ENCODE measurements at places on chromosomes 11 and 22.

DNA sequence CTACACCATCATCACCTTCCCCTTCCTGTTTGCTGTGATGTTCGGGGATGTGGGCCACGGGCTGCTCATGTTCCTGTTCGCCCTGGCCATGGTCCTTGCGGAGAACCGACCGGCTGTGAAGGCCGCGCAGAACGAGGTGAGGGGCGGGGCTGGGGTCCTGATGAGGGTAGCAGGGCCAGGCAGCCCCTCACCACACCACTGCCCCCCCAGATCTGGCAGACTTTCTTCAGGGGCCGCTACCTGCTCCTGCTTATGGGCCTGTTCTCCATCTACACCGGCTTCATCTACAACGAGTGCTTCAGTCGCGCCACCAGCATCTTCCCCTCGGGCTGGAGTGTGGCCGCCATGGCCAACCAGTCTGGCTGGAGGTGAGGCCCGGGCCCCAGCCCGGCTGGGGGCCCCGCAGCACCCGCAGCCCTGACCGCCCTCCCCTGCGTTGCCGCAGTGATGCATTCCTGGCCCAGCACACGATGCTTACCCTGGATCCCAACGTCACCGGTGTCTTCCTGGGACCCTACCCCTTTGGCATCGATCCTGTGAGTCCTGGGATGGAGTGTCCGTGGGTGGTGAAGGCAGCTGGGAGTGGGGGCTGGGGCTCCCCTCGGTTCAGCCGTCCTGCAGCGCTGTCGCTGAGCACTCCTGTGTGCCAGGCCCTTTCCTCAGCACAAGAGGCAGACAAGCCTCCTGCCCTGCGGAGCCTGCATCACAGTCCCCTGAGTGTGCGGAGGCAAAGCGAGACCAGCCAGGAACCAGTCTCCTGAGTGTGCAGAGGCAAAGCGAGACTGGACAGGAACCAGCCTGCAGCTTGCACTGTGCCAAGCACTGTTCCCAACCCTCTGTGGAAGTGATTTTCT lies 8.8 kb downstream of the TCIRG1 start:
- no peak for DNase-seq

DNA sequence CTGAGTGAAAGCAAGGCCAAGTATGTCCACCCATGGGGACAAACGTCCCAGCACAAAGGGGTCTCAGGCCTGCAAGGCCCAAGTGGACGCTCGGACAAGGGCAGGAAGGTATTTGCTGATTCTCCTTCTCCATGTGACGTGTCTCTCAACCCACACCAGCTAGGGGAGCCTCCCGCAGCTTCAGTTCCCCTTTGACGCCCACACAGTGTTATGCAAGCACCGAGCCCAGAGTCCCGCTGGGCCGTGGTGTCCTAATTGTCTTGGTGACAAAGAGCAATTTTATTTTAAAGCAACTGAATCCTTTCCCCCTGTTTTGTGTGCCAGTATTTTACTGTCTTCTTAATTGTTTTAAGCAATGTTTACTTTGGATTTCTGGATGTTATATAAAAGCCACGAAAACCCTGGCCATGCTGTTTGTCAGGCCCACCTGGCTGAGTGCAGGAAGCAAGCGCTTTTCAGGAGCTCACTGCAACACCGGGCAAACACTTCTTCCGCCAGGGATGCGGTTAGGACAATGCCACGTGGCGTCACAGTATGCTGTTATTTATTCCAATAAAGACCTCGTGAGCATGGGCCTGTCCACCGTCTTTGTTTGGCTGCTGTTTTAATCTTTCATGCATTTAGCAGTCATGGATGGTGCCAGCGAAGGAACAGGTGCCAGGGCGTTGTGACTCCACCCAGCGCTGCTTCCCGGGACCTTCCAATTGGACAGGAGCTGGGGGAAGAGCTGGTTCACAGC lies 8.2 kb upstream of the PARVG start:
- DNase-seq, result no peak

- DNase-seq, result no peak
These were observed 269.6 kb downstream of the LRRC4C start for GRCh38 chr11:41189701-41190436.

DNA sequence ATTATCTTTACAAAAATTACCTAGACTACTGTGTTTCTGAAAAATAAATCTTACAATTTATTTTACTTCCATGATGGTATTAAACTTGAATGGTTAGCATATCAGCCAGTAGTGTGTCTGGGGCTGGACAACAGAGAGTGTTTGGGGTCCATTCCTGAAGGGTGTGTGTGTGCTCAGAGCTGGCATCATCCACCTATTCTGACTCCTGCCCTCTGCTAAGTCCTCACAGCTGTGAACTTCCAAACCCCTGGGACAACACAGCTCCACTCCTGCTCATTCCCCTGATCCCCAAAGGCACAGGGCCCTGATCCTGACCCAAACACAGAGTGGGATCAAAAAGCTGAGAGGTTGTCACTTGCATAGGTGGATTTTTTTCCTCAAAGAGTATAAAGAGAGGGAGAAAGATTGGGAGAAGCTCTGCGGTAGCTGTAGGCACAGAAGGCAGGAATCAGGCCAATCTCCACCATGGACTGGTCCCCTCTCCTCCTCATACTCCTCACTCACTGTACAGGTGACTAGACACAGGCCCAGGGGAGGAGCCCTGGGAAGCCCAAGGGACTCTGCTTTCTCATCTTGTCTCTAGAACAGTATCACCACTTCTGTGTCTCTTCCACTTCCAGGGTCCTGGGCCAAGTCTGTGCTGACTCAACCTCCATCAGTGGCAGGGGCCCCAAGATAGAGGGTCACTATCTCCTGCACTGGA lies 55.7 kb upstream of the TOP3B start:
- no peak for DNase-seq

GRCh38 chr11:126415669-126416420 lies 60.4 kb downstream of the ST3GAL4 start:
- DNase-seq, result no peak

DNA sequence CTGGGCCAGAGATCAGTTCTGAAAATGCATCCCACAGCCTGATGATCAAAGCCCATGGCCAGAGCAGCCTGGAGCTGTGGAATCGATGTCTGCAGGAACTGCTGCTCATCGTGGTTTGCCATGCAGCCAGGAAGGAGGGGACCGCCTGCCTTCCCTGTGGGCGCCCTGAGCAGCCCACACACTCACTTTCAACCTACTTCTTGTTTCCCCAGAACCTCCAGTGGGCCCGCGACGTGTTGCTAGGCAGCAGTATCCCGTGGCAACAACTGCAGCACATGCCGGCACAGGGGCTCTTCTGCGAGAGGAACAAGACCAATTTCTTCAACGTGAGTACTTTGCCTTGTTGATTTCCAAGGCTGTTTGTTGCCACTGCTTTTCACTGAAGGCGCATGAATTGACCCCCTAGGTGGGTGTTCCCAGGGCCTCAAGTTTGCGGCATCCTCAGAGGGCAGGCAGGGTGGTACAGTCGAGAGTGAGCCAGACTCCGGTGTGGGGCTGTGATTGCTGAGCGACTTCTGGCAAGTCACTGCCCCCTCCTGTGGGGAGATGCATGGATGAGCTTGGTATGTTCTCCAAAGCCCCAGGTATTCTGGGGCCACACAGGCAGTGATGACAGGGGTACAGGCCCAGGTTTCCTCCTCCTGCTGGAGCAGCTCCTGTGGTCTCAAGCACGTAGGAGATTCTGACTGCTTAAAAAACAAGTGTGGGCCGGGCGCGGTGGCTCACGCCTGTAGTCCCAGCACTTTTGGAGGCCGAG lies 47.0 kb upstream of the SUSD2 start:
- DNase-seq, result no peak

- DNase-seq, result no peak
These were observed 131.1 kb downstream of the RASSF10 start for GRCh38 chr11:13140028-13140870.

DNA sequence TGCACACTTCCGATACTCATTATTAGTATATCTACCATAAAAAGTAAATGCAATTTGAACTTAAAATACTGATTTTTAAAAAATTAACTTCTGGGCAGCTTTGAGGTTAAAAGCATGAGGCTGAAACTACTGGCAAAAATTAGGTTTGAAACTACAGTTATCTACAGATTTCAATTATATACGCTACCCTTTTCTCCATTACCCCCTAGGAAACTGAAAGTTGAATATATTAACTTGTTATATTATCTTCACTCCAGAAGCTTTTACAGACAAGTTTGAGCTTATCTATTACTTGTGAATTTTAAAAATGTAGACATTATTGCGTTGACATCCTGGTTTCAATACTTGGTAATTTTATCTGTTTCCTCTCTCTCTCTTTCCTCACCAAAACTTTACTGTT lies 96.7 kb upstream of the DDI1 start:
- no peak for DNase-seq

GRCh38 chr22:47573141-47573540 lies 810.7 kb downstream of the TBC1D22A start:
- no peak for DNase-seq

DNA sequence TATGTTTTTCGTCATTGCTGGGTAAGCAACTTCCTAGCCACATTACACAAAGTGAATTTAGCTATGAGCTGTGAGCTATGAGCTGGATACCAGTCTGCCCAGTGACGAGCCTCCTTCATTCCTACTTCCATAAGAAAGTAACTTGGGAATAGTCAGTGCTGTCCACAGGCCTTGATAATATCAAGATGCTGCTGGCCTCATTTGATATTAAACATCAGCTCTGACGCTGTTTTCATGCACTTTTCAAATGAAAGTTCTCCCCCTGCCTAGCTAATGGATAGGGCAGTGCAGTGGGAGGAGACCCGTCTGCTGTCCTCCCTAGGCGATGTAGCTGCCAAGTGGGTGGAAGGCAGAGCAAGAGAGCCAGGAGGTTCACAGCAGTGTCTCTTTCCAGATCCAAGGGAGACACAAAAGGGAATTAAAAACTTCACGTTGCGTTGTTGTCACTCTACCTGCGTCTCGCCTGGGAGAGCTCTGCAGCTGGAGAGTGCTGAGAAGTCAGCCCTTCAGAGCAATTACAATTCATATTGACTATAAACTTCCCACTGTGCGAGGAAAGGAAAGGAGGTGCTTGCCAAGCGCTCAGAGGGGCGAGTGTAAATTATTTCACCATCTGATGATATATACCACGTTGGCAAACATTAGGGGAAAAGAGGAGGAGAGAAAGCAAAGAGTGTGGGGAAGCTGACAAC lies 861.4 kb downstream of the NTM start:
- no peak for DNase-seq

- no peak for DNase-seq
These were observed 36.4 kb downstream of the RAB30 start for GRCh38 chr11:83035070-83035854.

DNA sequence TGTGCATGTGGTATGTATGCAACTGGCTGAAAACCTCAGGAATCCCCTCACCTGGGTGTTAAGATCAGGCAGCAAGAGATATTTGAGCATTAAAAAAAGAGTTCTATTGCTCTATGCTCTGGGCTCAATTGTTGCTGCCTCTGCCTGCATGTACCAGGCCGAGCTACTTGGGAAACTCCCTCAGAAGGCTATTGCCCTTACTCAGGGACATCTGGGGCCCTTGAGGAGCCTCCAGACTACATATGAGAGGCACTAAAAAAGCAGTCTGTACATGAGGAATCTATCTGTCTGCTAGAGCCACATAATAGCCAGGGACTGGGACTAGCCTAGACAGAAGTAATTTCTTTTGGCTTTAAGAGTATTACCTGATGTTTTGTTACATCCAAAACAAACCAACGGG lies 120.1 kb downstream of the SWAP70 start:
- DNase-seq, result no peak

- no peak for DNase-seq
These were observed 375.6 kb upstream of the CCDC90B start for GRCh38 chr11:83661491-83662350.

GRCh38 chr11:126570489-126570888 lies 215.0 kb downstream of the ST3GAL4 start:
- no peak for DNase-seq

DNA sequence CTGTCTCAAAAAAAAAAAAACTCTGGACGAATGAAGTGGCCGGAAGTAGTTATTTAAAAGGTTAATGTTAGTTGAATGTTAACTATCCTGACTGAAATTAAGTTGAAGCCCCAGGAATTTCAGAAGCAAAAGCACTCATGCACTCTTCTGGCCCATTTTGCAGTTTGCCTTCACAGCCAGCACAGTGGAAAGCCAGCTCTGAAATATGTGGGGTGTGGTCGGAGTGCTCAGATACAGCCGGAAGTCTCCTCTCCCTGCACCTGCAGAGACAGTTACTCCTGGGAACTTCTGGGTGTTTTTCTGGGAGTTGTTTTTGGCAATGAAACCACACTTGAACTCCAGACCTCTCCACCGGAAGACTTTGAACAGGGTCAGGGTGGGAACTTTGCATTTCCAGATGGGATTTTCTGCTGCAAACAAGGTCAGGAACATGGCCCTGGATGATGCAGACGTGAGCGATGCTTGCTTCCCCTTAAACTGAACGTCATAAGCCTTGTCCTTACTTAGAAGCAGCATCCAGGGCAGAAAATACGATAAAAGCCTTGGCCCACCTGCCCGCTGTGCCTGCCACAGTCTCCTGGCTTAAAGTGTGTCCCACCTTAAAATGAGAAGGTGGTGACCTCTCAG lies 21.5 kb upstream of the CABP2 start:
- no peak for DNase-seq

DNA sequence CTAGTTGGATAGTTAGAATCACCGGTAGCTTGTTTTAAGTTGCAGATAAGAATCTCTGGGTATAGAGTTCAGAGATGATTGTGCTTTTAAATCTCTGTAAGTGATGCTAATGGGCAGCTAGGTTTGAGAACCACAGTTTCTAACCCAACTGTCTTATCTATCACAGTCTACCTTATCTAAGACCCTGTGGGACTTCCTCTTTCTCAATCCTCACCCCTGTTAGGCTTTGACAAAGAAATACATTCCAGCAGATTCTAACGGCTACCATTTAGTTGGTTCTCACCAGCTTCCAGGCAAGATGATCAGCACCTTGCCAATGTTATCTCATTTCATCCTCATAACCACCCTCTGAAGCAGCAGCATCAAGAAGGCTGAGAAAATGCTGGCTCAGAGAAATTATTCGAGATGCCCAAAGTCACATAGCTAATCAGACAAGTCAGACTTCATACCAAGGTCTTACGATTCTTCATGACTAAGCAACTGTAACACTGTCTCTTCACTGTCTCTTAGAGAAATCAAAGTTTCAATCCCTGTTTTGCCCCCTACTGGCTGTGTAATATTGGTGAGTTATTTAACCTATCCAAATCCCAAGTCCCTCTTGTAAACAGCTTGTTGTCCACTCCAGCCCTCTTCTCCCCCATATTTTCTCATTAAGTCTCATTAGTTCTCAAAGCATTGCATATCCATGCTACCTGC lies 192.4 kb upstream of the API5 start:
- DNase-seq, result no peak

GRCh38 chr11:113444502-113445123 lies 30.6 kb downstream of the DRD2 start:
- DNase-seq, result no peak

DNA sequence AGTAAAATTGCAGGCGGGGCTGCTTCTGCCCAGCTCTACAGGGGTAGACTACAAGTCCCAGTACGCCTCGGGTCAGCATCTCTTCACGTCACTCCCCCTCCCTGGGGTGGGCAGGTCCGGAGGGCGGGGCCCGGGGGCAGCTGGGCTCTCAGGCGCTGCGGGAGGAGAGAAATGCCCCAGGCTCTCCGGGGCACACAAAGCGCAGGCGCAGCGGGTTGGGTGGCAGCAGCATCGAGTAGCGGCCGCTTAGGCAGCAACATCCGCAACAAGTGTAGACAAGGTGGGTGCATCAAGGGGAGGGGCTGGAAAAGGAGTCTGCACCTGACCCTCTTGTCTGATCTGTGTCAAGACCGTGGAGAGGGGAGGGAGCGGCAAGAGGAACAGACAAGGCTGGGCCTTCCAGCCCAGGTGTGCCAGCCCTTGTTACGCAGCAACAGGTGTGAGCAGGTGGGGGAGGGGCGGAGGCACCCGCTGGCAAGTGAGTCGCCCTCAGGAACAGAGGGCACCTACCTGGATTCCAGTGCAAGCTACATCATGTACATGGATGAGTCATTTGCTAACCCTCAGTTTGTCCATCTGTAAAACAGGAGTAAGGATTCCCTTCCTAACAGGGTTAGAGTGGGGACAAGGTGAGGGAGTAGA lies 1.2 kb downstream of the PLEKHB1 start:
- DNase-seq, result peak; percentile 87
